ENCODE measurements at places on chromosomes 5 and 9. TPM values are rescaled to one million over a fixed set of nuclear protein-coding genes. Genes with fewer than 3 reads are reported as not detected.

Gene CWC27
- total RNA-seq = 27.9 TPM

DNA sequence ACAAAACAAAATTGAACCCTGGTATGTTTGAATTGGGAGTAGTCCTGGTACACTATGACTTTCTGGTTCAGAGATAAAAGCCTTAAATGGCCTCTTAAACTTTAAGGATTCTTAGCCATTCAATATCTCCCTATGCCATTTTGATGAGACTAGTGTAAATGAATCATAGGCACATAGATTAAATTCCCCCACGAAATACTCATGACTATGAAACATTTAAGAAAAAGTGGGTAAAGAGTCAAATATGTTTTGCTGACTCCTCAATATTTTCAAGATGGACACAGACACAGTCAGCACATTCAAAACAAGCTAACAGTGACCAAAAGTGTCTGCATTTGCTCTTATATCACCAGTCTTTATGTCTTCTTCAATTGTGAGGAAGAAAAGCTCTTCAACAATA, 278.3 kb downstream of the PDE4D start:
- no peak for DNase-seq

- DNase-seq = no peak
These were observed 172.4 kb downstream of the SEMA6A start for GRCh38 chr5:116402235-116402634.

Gene TDRD7
- total RNA-seq = 8.8 TPM

DNA sequence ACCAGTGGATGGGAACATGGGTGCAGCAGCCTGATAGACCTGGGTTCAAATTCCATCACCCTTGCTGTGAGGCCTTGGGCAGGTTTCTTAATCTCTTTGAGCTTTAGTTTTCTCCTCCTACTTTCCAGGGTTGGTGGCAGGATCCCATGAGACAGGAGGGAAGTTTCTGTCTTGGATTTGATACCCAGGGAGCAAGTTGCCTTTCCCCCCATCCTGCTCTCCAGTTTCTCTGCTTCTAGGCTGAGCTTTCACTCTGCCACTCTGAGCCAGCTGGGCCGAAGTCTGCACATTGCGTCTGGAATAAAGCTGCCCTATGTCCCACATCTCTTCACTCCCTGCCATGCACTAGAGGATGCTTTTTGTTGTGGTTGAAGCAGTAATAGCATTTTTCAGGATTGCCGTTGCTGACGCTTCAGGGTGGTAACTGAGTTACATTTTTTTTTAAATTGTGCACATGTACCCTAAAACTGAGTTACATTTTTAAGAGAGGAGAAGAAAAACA, 40.5 kb upstream of the ANGPTL2 start:
- no peak for DNase-seq

GRCh38 chr5:110917161-110917875, 154.2 kb upstream of the TSLP start:
- DNase-seq = no peak
